Mesothelial cell of epicardium (in vitro differentiated cells): ENCODE measurements at places on chromosomes 12 and 14. TPM values are rescaled to one million over a fixed set of nuclear protein-coding genes. Genes with fewer than 3 reads are reported as not detected.
A peak's percentile ranks its signal among the peaks of the same experiment; 100 is the strongest.

The CRIP2 gene
- total RNA-seq: 19.2 to 20.9 TPM (median 19.4 TPM) in 3 replicates

The MGP gene
- total RNA-seq: 202 to 221 TPM (median 202 TPM) in 3 replicates

DNA sequence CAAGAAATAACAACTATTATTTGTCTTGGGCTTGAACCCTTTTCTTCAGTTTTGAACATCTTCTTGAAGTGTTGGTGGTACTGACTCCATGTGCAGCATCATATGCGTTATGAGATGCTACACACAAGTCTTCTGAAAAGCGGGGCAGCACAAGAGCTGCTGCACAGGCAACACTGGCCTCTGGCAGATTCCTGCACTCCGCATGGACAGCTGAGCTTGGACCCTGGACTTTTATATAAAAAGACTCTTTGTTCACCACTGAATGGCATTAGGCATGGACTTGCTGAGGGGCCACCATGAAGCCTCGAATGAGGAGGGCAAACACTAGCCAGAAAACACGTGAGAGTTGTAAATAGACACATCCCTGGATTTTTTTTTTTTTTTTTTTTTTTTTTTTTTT lies 210.8 kb upstream of the NPAS3 start:
- H3K27ac ChIP-seq: no peak overlapping the region
- H3K36me3 ChIP-seq: no peaks in the 10 kb centered on the region
- H3K4me3 ChIP-seq: no peak overlapping the region
- DNase-seq: no peak

DNA sequence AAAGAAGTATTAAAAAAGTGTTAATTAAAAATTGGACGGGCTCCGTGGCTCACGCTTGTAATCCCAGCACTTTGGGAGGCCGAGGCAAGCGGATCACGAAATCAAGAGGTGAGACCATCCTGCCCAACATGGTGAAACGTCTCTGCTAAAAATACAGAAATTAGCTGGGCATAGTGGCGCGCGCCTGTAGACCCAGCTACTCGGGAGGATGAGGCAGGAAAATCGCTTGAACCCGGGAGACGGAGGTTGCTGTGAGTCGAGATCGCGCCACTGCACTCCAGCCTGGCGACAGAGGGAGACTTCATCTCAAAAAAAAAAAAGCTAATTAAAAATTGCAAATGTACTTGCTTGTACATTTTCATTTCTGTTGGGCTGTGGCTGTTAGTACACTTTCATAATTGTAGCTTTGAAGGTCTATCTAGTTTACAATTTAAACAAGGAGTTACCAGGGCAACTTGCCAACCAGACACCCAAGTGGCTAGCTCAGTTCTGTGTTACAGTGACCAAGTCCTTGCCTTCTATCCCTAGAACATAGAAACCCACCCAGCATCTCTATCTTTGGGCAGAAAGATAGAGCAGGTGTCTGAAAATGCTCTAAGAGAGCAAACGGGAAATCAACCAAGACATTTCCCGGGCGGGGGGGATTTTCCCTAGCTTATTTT lies 1.2 kb downstream of the COA8 start:
- peaks cover 28% of the 10 kb centered on the region for H3K4me1 ChIP-seq
- H3K27me3 ChIP-seq: no peaks in the 10 kb centered on the region
- peak overlapping the region; percentile 72 for H3K27ac ChIP-seq
- H3K36me3 ChIP-seq: peaks cover 15% of the 10 kb centered on the region
- H3K4me3 ChIP-seq: peak overlapping the region; percentile 91

DNA sequence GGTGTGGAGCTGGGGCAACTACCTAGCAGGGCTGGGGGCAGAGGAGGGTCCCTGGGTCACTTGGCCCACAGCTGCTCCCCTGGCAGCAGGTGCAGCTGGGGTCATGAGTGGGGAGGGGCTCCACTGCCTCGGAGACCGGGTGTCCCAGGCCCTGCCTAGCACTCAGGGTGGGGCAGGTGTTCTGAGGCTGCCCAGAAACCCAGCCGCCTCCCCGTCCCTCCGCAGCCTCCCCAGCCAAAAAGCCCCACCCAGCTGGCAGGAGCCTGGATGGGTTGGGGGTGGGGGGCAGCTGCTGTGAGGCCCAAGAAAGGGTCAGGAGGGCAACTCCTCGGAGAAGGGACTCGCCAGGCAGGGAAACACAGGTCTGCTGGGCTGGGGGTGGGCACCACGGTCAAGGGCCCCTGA lies 11.2 kb downstream of the AHNAK2 start:
- no peak overlapping the region for H3K4me3 ChIP-seq
- no peak for DNase-seq
- H3K27me3 ChIP-seq: peaks cover 4% of the 10 kb centered on the region
- H3K36me3 ChIP-seq: no peaks in the 10 kb centered on the region
- H3K4me1 ChIP-seq: peaks cover 18% of the 10 kb centered on the region

DNA sequence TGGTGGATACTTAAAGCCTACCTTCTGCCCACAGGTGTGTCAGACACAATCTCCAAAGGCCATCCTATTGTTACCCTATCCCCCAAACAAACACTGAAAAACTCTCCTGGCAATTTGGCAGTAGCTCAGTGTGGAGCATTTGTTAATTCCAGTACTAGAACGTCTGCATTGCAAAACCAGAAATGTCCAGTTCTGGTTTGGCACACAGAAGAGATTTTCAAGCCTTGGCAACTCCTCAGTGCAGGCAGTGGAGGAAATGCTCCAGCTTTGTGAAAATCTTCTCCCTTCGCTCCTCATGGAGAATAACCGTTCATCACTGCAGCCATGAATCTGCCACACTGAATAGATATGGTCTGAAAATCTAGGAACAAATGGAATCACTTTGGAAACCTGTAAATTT lies 5.3 kb upstream of the SOCS2 start:
- no peak for DNase-seq
- H3K4me1 ChIP-seq: peaks cover 5% of the 10 kb centered on the region
- no peak overlapping the region for H3K4me3 ChIP-seq
- H3K27ac ChIP-seq: no peak overlapping the region
